Activated CD4-positive, alpha-beta T cell treated with anti-CD3 and anti-CD28 coated beads for 36 hours (primary cell): ENCODE measurements at places on chromosomes 1 and 21. TPM values are rescaled to one million over a fixed set of nuclear protein-coding genes. Genes with fewer than 3 reads are reported as not detected.

Gene TNNT2
- total RNA-seq = not detected

Gene NSUN4
- 26.1 TPM for total RNA-seq

Gene FALEC
- total RNA-seq = not detected

Gene LRRC71
- total RNA-seq = not detected

Gene KRTAP11-1
- not detected for total RNA-seq

Gene PIGP
- total RNA-seq = 32.8 TPM

Gene ARHGEF10L
- total RNA-seq = not detected

Gene PIK3C2B
- total RNA-seq = 44.0 TPM

Gene KDF1
- total RNA-seq = 0.30 TPM

Gene TTC22
- total RNA-seq = 4.2 TPM

Gene OR2M3
- not detected for total RNA-seq

Gene RGS18
- not detected for total RNA-seq

Gene MFAP2
- total RNA-seq = not detected

Gene ADCY10
- 0.11 TPM for total RNA-seq
